Foreskin keratinocyte (primary cell): ENCODE measurements at places on chromosomes 6 and 20. TPM values are rescaled to one million over a fixed set of nuclear protein-coding genes. Genes with fewer than 3 reads are reported as not detected.

DNA sequence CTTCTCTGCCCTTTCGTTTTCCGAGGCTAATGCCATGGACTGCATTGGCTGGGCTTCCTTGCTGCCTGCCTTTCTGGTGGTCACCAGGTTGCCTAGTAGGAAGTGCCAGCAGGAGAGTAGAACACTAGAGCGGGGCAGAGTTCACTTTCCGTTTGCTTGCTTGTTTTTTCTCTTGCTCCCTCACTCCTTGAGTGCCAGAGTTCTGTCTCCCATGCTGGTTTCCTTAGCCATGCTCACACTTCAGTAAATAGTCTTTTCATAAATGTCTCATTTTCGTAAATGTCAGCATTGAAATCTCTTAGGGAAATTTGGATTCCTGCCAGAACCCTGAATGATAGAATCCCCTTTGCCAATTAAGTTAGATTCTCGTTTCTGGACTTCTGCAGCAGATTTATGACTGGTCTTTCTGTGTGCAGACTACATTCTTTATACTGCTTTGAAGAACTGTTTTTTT lies 63.9 kb downstream of the FAM83B start:
- DNase-seq: no peak

GRCh38 chr20:23164176-23164601 lies 78.1 kb upstream of the CD93 start:
- no peak for DNase-seq

GRCh38 chr6:112233847-112234246 lies 20.5 kb downstream of the LAMA4 start:
- no peak for DNase-seq

DNA sequence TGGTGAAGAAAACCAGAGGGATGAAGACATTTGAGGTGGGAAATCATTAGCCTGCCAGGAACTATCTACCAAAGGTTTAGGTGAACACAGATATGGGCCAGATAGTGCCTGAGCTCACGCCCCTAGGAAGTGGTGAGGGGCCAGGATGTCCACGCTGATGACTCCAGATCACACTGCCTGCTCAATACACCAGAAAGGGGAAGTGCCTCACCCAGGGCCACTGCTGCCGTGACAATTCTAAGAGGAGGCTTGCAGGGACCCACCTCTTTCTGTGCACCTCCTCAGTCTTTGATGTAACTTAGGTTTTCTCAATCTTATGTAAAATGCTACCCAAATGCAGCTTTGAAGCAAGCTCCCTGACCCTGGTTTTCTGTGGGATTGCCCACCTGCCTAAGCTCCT lies 5.4 kb upstream of the RAB44 start:
- DNase-seq: no peak

- DNase-seq: no peak
Observed at GRCh38 chr6:14272737-14273085, 155.1 kb downstream of the CD83 start.

GRCh38 chr6:136784271-136784664 lies 8.0 kb downstream of the MAP3K5 start:
- DNase-seq: no peak

GRCh38 chr6:19204445-19204844 lies 632.7 kb upstream of the ID4 start:
- DNase-seq: no peak

- DNase-seq: no peak
Observed at GRCh38 chr6:7048894-7049293, 58.9 kb upstream of the RREB1 start.

DNA sequence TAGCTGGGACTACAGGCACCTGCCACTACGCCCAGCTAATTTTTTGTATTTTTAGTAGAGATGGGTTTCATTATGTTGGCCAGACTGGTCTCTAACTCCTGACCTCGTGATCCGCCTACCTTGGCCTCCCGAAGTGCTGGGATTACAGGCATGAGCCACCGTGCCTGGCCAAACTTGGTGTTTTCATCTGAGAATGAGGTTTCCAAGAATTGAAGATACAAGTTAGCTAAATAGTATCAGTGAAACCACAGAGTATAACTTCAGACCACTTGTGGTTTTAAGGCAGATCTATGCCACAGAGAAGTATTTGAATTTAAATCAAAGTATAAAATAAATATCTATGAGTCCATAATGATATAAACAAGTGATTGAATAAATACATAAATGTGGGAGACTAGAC lies 70.1 kb downstream of the SLC16A10 start:
- DNase-seq: no peak

Gene DDAH2
- total RNA-seq: 10.1 and 10.7 TPM in 2 replicates

Gene MEI4
- total RNA-seq: not detected in 2 replicates

Gene ULBP1
- total RNA-seq: 1.9 and 6.4 TPM in 2 replicates

Gene SRSF12
- 0.32 and 0.51 TPM in 2 replicates for total RNA-seq
